Heart right ventricle (tissue), 16 donors: ENCODE measurements at places on chromosomes 2 and 18. TPM values are rescaled to one million over a fixed set of nuclear protein-coding genes. Genes with fewer than 3 reads are reported as not detected.

Gene RAB6C
- polyA plus RNA-seq: 0.06 TPM

Gene SLC5A7
- polyA plus RNA-seq: 0.04 TPM

Gene DSG4
- not detected for polyA plus RNA-seq

Gene AMMECR1L
- 7.1 TPM for polyA plus RNA-seq

- DNase-seq: no peak
Observed at GRCh38 chr2:213238753-213239495, 45.3 kb upstream of the SPAG16 start.

GRCh38 chr2:234419726-234420125, 77.2 kb downstream of the ARL4C start:
- no peak for DNase-seq

DNA sequence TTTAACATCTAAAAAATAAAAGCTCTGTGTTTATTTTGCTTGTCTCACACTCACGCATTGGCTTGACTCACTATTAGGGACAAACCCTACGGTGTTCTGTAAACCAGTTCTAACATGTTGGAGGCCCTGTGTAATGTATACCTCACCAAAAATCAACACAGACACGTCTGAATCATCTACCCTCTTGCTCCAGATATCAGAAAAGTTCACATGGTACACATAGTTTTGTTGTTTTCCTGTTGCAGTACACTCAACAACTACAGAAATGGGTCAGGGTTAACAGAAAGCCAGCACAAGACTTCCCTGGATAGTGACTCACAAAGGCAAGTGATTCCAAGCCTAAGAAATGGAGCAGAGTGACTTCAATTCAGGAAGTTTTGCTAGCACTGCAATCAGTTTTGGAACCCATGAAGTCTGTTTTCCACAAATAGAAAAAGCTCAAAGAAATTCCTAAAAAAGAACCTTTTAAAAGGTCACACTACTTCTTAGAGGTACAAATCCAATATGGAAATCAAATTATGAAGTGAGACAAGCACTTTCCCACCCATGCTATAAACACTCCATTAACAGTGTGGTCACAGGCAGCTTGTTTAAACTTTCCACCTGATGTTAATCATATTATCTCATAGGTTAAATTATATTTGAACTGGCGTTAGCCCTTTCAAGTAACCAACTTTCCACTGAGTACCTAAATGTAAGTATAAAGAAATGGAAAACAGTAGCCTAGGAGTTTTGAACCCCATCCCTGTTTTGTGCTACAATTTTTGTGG, 87.4 kb downstream of the GAREM1 start:
- no peak for DNase-seq

GRCh38 chr18:71583252-71583651, 960.9 kb downstream of the CBLN2 start:
- no peak for DNase-seq

DNA sequence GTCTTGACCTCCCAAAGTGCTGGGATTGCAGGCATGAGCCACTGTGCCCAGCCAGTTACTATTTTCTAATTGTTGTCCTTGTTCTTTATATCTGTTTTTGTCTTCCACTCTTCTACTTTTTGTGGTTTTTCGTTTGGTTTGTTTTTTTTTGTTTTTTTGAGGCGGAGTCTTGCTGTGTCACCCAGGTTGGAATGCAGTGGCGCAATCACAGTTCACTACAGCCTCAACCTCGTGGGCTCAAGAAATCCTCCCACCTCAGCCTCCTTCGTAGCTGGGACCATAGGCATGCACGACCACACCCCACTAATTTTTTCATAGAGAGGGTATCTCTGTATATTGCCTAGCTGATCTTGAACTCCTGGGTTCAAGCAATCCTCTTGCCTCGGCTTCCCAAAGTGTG, 100.7 kb downstream of the EHBP1 start:
- no peak for DNase-seq
